ENCODE measurements at places on chromosomes 2 and 18.

DNA sequence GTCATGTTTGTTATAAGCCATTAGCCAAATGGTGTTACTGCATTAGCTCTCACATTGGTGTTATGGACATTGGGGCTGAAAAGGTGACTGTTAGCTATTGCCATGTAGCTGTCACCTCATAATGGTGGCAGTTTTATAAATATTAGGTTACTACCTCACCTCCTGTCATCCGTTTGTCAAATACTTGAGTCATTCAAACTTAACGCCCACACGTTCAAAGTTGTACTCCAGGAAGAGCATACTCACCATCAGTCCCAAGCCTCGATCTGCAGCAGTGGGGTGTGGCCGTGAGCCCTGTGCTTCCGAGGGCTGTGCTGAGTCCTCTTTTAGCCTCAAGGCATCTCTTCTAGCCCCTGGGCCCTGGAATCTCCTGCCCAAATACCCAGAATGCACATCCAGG lies 87.3 kb downstream of the PDK1 start:
- no peak for DNase-seq

- no peak for DNase-seq
These were observed 75.3 kb upstream of the MGAT4A start for GRCh38 chr2:98806236-98806697.

- DNase-seq, result no peak
These were observed 1424.0 kb upstream of the PIK3C3 start for GRCh38 chr18:40531051-40531450.

GRCh38 chr2:179050755-179051154 lies 818 bp upstream of the CCDC141 start:
- no peak for DNase-seq

GRCh38 chr2:102484310-102485061 lies 11.5 kb downstream of the SLC9A4 start:
- no peak for DNase-seq

Data from lower leg skin (tissue), 4 donors.